Kidney tubule cell (primary cell): ENCODE measurements at places on chromosomes 3 and 15.

- DNase-seq = no peak
Observed at GRCh38 chr3:153443961-153444360, 281.9 kb downstream of the RAP2B start.

- no peak for DNase-seq
Observed at GRCh38 chr3:85570819-85571218, 612.0 kb downstream of the CADM2 start.

DNA sequence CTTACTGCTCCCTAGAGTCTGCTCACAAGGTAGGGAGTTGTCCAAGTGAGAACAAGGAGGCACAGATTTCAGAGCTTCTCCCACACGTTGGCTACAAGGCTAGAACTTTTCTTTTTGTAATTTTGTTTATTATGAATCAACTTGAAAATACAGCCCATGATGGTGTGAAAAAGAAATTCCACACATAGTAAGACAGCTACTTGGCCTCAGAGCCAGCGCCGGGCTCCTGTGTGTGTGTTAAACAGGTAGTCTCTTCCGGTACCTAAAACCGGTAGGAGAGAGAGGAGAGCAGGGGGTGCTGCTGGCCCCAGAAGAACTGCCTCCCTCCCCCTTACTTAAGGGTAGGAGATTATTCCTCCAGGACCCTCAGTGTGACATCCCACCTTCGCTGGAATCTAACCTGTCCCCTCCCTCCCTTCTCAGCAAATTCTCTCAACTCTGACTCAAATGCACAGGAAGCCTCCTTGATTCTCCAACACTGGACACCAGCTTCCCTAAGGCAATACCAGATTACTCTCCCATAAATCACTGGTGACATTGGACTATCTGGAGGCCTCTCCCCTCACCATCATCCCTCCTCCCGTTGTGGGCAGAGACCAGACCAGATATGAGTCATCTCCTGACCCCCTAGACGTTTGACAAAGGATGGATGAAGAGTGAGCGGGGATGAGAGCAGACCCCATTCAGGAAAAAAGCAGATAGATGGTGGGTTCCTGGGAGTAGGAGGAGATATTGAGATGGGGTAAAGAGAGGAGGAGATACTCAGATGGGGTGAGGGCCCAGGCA, 4.5 kb upstream of the IP6K1 start:
- no peak for DNase-seq

DNA sequence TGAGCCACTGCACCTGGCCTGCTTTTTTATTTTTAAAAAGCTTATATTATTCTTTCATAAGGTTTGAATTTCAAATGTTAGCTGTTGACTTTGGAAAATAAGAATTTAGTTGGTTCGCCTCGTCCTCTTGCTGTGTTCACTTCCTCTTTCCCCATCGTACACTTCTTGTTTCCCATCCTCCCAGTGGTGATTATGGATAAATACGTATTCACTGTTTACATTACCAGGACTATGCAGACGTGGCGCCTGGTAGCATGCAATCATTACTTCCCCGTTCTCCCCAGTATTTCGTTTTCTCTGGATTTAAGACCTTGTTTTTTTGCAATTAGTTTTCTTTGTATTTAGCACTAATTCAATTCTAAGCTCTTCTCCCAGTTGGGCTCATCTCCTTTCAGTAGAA, 70.1 kb downstream of the LMLN start:
- no peak for DNase-seq

DNA sequence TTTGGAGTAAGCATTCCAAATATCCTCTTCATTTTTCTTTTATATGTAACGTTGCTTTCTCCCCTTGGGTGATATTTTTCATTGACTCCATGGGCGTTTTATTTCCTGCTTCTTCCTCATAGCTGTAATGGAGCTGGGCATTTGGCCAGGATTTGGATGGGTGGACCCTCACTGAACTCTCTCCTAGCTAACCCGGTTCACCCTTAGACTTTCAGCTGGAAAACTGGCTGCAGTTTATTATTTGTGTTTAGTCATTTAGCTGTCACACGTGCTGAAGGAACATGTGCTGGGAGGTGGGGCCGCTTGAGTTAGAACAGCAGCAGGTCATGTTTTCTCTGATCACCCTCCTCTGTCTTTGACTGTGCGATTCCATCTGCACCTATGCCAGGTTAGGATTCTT, 407.6 kb downstream of the ZIC1 start:
- DNase-seq = peak; percentile 31

DNA sequence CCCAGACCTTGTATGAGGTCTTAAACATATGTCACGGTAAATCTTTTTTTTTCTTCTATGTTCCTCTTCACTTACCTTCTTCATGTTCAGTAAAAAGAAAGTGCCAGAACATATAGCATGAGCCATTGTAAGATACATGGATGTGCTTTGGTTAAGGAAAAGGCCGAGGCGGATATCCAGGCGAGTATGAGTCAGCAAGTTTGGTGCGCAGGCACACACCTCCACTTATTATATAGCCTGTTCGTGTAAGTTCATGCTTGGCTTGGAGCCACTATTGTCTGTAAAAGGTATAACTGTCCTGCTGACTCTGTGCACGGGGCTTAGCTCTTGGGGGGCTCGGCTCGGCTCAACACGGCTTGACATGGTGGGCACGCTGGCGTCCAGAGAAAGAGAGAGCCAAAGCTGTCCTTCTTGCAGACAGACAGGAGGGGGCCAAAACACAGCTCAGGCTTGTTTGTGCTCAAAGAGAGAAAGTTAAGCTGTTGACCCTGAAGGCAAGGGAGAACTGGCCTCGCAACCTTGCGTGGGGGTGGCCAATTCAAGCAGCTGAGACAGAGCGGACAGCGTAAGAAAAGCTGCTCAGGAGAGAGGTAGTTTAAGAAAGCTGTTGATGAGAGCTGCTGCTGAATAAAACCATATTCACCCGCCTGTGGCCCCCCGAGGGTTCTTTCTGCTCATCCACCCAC, 251.2 kb downstream of the SLC9A9 start:
- DNase-seq = no peak

GRCh38 chr3:32691847-32692246, 6.9 kb downstream of the CNOT10 start:
- DNase-seq = no peak

GRCh38 chr15:75650908-75651809, 3.4 kb downstream of the SNX33 start:
- DNase-seq = peak; percentile 54

- DNase-seq = no peak
Observed at GRCh38 chr3:142213298-142213697, 12.1 kb downstream of the GK5 start.

GRCh38 chr3:66435989-66436388, 64.8 kb downstream of the LRIG1 start:
- no peak for DNase-seq

GRCh38 chr3:194054016-194054415, 81.9 kb upstream of the HES1 start:
- DNase-seq = no peak

DNA sequence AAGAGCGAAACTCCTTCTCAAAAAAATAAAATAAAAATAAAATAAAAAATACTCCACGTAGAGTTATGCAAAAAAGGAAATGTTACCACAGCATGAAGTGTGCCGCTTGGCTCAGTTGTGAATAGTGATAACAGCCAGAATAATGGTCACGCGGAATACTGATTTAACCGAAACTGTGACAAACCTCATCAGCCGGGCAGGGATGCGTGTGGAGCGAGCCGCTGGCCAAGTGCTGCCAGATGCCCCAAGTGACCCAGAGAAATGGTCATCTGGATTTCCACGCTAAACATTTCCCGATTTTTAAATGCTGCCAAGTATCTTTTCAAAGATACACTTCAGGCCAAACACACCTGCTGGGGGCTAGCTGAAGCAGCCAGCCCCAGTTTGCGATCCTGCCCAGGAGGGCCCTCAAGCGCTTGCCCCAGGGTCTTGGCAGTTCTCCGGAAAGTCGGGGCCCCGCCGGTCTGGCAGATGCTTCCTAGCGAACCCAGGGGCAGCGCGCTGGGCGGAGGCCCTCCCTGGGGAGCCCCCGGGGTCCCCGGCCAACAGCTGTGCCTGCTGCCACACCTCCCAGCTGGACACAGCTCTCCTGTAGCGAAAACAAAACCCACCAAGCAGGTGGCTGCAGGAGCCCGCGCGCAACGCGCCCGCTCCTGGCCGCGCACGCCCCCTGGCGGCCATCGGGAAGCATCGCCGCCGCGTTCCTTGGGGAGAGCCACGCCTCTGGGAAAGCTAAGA, 35.1 kb downstream of the CMTM6 start:
- DNase-seq = peak; percentile 77

DNA sequence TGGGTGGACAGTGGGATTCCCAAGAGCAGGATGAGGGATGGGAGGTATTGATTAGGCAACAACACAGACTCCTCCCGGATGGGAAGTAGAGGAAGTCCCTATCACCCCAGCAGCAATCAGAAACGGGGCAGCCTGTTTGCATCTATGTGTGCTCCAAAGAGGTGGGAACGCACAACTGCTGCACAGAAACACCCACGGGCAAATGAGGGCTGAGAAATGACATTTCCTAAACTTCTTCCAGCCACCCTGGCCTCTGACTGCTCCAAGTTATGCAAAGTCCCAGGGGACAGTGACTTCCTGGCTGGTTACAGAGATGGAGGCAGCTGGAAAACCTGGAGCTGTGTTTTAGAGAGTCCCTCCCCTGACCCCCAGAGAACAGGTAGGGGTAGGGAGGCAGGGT, 42.6 kb downstream of the HCN4 start:
- DNase-seq = no peak

- peak; percentile 82 for DNase-seq
Observed at GRCh38 chr15:92845126-92845508, 55.0 kb upstream of the CHD2 start.

GRCh38 chr3:154334973-154335420, 10.7 kb upstream of the DHX36 start:
- DNase-seq = peak; percentile 48

GRCh38 chr3:192273697-192274010, 453.7 kb downstream of the FGF12 start:
- DNase-seq = peak; percentile 5

DNA sequence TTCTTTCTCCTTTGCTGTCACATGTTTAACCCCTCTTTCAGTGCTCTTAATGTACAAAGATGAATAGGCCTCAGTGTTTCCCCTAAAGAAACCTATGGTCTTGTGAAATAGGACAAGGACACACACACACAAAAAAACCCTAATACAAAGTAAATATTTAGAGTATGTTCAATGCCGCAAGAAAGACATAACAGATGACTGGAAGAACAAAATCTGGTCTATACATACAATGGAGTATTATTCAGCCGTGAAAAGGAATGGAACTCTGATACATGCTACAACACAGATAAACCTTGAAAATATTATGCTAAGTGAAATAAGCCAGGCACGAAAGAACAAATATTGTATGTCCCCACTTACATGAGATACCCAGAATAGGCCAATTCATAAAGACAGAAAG, 123.1 kb downstream of the ADAM10 start:
- no peak for DNase-seq

DNA sequence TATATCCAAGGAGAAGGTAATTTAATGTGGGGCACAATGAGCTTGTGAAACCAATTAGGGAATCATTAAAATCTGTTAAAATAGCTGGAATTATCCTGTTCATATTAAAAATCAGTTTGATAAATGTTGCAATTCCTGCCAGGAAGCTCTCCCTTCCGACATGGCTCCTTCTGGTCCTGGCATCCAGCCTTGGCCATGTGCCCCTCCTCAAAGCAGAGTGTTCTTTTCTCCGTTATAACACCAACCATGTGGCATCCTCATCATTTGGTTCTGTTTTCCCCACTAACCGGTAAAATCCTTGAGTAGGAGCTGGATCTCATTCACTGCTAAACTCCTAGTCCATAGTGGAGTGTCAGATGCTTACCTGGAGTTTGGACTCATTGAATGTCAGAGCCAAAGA, 127.2 kb downstream of the ARNT2 start:
- DNase-seq = no peak

GRCh38 chr15:55897560-55898336, 95.7 kb downstream of the NEDD4 start:
- peak; percentile 80 for DNase-seq

DNA sequence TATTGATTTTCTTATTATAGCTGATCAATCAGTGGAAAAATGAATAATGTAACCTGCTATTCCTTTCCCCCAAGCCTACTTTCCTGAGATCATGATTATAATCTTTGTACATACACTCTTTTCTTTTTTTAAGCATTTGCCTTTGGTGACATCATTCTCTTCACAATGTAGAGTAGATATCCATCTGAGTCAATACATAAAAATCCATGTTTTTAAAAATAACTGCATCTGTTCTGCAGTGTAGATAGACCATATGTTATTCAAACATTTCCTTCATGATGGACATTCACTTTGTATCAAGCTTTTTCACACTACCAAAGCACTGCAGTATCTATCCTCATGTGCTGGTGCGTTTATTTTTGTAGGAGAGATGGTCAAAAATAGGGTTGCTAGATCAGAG, 211.1 kb downstream of the PTPRG start:
- no peak for DNase-seq

DNA sequence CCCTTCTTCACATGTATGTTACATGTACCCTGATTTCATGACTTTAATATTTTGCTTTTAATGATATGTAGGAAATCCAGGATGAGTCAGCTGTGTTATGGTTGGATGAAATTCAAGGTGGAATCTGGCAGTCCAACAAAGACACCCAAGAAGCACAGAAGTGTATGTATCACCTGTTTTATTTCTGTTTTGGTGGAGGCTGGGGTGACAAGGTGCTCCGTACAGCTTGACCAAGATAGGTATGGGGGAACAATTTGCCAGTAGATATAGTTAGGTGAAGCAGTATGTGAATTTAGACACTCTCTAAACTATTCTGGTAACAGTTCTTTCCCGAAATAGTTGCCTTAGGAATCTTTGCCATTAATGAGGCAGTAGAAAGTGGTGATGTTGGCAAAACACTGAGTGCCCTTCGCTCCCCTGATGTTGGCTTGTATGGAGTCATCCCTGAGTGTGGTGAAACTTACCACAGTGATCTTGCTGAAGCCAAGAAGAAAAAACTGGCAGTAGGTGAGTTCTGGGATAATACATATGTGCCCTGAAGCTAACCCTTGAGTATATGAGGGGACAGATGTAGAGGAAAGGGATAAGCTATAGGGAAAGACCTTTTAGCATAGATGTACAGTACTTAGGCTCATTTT, 63.7 kb upstream of the CRTC3 start:
- DNase-seq = peak; percentile 49

DNA sequence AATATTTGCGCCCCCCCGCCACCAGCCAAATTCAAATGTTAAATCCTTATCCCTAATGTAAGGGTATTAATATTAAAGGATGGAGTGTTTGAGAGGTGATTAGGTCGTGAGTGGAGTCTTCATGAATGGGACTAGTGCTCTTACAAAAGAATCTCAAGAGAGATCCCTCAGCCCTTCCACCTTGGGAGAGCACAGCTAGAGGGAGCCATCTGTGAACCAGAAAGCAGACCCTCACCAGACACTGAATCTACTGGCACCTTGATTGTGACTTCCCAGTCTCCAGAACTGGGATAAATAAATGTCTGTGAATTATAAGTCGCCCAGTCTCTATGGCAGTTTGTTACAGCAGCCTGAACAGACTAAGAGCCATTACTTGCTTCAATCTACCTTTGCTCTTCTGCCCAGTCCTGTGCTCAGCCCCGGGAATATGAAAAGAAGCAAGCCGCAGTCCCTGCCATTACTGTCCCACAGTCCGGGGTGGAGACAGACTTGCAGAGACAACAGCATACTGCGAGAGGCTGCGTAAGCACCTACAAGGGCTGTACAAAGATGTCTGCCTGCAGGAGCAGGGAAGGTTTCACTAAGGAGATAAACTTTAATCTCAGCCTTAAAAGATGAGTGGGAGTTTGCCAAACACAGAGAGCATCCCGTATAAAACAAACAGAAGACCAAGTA, 110.7 kb upstream of the TMCO5A start:
- no peak for DNase-seq

- no peak for DNase-seq
Observed at GRCh38 chr15:34311563-34311962, 26.0 kb downstream of the SLC12A6 start.

- DNase-seq = peak; percentile 69
Observed at GRCh38 chr3:131708241-131708640, 205.5 kb upstream of the MRPL3 start.

GRCh38 chr15:41394924-41395323, 7.4 kb downstream of the NDUFAF1 start:
- no peak for DNase-seq
